ENCODE measurements at places on chromosomes 2 and 18.

DNA sequence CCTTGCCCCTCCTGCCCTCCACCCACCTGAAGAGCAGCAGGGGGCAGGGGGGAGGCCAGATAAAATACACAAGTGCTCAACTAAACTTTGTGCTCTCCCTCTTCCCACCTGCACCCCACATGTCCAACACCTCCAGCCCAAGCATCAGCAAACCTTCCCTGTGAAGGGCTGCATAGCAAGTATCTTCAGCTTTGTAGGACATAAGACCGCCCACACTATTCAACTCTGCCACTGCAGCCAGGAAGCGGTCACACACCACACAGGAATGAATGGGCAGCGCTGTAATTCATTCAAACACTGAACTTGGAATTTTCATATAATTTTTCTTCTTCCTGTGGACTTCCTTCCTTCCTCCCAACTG, 27.5 kb downstream of the TFCP2L1 start:
- no peak for DNase-seq

GRCh38 chr2:71129902-71130151, 202 bp downstream of the MCEE start:
- no peak for DNase-seq

DNA sequence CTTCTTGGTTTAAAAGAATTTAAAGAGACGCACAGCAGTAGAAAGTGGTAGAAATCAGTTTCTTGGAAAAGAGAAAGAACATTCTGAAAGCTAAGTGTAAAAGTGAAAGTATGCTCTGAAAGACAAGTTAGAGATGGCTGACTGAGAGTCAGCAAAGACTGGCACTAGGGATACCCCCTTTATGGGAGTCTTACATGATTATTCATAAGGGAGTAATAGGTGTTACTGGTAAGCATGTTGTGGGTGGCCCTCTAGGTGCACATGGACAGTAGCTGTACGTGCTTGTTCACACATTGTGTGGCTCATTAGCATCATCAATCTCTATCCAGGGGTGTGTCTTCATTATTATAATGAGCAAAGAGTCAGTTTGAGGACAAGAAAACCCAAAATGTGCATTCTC, 816.2 kb downstream of the CBLN2 start:
- no peak for DNase-seq

DNA sequence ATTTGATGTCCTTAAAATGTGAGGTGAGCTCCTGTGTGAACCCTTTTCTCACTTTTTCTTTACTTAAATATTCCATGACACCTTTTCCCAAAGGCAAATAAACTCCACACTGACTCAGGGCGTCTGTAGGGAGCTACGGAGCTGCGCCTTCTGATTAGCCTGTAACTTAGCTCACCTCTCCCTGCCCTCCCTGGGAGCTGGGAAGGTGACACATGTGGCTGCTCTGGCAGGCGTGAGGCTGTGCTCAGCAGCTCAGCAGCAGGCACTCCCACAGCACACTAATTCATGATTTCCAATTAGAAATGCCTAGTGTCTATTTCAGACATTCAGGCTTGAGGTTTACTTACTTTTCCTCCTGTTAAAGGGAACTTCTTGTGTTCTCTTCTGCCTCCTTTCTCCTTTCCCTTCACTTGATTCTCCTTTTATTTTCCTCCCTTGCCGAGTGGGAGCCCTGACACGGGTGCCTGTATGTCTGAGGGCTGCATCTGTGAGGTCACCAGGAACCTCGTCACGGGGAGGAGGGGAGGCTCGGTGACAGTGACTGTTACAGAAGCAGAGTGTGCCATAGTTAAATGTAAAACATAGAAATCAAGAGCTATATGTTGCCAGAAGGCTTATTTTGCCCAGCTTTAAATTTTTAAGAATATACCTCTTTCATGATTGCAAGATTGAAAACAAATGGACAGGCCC, 437.1 kb downstream of the DCDC2C start:
- DNase-seq, result no peak

GRCh38 chr2:27123302-27124150, at the start of gene ABHD1:
Gene ABHD1 (plus strand): TSS chr2:27123815. CDS start chr2:27123949, 134 bp downstream.
- DNase-seq, result no peak

DNA sequence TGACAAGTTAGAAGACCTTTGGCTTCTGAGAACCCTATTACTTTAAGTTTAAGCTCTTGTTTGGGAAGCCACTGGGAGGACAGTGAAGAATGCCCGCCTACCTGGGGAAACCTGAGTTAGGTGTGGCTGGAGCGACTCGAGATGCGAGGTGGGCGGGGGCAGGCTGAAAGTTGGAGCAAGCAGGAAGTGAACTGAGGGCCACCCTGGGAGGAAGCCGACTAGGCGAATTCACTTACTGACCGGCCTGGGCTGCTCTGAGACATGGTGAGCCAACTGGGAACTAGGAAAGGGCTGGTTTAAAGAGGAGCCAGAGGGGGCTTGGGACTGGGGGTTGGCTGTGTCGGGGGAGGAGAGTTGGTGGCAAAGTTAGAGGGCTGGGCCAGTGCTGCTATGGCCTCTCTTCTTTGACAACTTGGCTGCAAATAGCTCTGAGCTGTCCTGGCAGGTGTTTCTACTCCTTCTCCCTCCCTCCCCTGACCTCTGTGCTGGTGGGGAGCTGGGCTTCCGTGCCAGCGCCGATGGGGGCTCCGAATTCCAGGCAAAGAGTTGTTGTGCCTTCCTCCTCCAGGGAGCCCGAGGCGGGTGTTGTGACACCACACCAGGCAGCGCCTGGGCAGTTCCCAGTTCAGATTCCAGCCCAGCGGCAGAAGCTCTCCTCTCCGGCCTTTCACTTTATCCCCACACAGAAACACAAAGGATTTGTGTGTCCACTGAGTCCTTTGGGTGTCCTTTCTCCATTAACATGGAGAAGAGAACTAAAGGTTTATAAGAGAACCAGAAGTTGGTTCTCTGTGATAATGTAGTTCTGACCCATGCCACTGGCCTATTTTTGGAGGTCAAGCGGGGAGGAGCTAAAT, at the start of gene VAMP8:
Gene VAMP8 (plus strand): TSS at position 201 of the 857 bp plus-strand sequence. CDS start 61 bp downstream, at position 262.
- DNase-seq, result no peak

DNA sequence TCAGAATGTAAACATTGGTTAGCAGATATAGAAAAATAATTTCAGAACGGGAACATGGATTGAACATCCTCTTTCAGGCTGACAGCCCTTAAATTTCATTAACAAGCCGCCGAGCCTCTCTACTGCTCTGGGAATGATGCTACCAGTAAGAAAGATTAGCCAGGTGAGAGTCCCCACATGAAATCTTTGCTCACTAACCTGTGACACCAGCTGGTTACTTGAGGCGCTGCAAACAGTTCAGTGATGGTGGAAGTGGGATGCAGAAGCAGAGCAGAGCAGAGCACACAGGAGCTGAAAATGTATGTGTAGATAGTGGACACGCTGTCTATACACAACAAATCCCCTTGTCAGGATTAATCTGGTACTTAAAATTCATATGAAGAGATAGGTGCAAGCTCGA, 721.1 kb downstream of the DPP10 start:
- DNase-seq, result no peak

GRCh38 chr18:54220406-54220805, 4.1 kb downstream of the MBD2 start:
- DNase-seq, result no peak

DNA sequence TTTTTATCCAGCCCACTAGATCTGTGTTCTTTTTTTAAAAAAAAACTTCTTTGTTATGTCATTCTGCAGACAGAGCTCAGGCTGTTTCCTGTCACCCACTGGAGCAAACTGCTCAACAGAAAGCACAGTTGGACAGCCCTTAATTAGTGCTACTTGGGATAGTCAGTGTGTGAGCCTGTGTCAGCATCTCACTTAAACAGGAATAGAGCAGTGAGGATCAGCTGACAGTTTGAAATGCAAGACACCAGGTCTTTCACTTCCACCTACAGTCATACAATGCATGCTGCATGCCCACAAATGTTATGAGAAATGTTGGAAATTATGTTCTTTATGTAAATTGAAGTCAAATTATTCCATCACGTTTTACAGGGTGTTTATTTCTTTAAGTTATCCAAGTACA, 174.9 kb downstream of the NR4A2 start:
- no peak for DNase-seq

DNA sequence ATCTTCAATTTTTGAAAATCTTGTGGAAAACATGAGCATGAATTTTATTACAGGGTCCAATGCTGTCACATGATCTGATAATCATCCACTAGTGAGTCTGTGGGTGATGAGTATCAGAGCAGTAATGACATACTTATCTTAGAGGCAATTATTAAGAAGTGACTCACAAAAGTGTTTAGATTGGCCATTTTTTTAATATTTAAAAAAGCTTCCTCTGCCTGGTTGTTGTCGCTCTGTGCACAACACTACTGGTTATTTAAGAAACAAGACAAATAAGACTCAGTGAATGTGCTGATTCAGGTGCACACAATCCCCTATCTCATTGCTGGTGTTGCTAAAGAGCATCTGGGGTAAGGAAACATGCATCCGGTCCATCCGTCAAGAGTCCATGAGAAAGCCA, 665.8 kb upstream of the ZEB2 start:
- no peak for DNase-seq

DNA sequence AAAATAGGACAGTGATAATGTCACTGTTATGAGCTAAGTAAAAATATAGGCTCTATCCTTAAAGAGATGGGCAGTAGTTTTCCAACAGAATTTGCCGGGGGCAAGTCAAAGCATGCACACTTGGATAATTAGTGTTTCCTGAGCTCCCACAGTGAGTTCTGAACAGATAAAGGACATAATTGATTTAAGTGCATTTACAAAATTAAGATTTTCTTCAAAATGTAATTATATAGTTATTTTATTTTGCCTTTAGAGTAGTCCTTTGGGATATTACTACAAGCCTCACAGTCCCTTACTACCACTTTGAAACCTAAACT, 107.6 kb downstream of the RAPGEF4 start:
- no peak for DNase-seq

DNA sequence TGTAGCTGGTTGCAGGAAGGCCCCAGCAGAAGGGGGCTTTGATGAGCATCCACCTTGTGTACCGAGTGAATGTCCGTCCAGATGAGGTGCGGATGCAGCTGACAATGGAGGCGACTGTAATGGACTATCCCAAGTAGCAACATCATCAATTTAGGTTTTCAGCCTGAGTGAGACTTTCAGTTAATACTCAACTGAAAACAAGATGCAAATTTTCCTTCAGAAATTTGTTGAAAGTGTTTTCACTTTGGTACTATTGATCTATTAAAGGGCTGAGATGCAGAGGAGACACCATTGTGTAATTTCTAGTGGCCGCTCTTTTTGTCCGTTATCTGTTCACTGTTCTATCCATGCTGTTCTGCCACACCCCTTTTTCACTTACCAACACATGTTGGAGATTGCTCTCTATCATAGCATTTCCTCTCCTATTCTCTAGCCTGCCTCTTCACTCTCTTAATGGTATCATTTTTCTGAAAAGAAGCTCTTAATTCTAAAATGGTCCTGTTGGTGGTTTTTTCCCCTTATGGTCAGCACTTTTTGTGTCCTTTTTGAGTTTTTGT, 12.0 kb upstream of the CASP8 start:
- DNase-seq, result no peak

GRCh38 chr2:191270306-191271161, 25.3 kb downstream of the MYO1B start:
- DNase-seq, result no peak

DNA sequence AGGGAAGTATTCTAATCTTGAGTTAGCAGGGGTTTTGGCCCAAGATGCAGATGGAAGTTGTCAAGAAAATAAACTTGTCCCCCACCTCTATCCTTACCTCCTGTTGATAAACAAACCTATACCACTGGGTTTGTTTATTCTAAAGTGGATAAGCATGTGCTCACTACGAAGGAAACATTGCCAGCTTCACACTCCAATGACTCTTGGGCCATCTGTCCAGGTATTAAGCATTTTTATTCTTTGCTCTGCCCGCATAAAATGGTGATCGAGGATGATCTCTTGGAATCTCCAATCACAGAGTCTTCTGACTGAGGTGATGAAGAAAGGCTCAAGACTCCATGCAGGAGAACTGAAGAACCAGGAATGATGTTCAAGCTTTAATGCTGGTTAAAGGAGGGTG, 1908.4 kb upstream of the PIK3C3 start:
- DNase-seq, result no peak

GRCh38 chr18:23868136-23868785, 146.3 kb upstream of the TTC39C start:
- DNase-seq, result no peak

DNA sequence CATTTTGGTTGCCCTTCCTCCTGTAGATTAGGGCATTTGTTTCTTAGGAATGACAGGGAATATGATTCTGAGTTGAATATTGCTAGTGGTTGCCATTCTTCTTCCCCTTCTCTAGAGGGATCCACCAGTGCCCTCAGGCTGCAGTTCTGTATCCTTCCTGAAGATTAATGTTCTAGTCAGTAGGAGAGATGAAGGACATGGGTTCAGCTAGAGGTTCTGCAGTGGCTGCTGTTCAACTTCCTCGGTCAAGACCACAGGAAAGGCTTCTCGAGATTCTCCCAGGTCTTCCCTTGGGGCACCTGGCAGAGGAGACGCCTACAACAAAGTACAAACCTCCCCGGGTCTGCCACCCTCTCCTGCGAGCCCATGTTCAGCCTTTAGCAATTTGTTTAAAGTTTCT, 325.5 kb downstream of the AFF3 start:
- no peak for DNase-seq

- DNase-seq, result no peak
These were observed 341.1 kb downstream of the ARL6IP6 start for GRCh38 chr2:153059338-153060052.

DNA sequence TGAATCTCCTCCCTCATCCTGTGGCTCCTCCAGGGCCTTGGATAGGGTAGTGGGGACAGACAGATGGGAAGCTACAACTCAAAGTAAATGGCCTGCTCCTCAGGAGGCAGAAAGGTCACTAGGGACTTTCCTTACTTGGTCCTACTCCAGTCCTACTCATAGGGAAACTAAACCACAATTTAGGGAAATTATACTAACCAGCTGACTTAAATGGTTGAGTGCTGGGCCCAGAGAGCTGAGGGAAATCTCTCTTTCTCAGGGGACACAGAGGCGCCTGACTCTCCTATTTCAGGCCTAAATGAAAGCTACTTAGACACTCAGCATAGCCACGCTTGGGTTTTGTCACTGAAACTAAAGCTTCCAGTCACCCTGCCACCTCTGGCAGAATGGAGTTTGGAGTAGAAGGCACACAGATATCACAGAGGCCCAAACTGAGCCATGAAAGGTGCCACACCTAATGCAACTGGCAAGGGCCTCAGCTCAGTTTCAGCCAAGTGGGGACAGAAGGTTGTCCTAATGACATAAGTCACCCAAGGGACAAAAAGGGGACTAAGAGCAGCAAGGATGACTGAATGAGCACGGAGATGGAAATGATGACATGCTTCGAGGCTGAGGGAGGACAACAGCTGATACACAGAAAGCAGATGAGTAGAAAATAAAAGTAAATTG, 24.0 kb downstream of the CERKL start:
- DNase-seq, result no peak

GRCh38 chr18:40365526-40365925, 1589.5 kb upstream of the PIK3C3 start:
- DNase-seq, result no peak

- no peak for DNase-seq
These were observed 35.8 kb upstream of the SCLY start for GRCh38 chr2:238024986-238025385.
